NCI-H1048 (cell line): ENCODE measurements at places on chromosomes 16 and 17.

DNA sequence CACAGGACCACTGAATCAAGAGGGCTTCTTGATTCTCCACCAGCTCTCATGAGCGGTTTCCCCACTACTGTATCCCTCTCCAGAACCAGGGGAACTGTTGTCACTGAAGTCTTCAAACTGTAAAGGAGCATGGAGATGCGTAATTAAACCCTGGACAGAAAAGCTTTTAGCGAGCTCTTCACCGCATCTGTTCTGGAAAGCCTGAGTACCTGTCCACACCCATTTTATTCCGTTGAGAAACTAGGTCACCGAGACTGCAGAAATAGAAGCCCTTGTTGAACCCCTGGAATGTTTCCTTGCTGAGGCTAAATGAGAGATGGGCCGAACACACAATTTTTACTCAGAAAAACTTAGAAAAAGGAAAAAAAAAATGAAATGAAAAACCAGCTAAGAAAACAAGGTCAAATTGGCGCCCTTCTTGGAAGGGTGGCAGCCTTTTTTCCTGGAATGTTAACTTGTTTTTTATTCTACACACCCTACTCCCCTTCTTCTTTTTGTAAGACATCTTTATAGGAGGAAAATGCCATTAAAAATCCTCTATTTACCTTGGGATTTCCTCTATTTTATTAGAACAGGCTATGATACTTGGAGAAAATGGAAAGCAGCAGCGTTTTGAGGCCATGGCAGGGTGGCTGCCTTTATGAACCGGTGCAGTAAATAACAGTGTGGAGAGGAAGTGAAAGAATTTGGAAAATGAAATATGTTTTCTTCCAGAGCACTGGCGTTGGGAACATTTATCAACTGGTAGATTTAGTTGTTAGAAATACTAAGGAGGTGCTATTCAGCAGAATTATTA lies 52.6 kb upstream of the CRISPLD2 start:
- no peak for DNase-seq

DNA sequence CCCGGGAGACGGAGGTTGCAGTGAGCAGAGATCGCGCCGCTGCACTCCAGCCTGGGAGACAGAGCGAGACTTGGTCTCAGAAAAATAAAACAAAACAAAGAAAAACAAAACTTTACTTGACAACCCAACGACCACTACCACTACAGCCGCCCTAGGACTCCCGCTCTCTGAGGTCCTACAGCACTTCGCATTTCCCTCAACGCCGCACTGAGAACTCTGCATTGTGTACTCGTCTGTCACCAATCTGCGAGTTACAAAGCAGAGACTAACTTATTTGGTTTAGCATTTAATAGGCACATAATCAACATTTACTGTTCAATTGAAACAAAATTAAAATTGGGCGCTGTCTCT lies 479 bp upstream of the ZNF207 start:
- DNase-seq: no peak

- no peak for DNase-seq
Measured at GRCh38 chr17:75548813-75549212, 23.3 kb downstream of the LLGL2 start.

- no peak for DNase-seq
Measured at GRCh38 chr16:23286131-23286532, 16.0 kb upstream of the SCNN1B start.

- DNase-seq: no peak
Measured at GRCh38 chr17:76744747-76745146, 6.8 kb downstream of the MFSD11 start.

GRCh38 chr17:40021451-40021971 lies 6.3 kb downstream of the CSF3 start:
- no peak for DNase-seq

- DNase-seq: no peak
Measured at GRCh38 chr16:89341697-89342694, 124.5 kb downstream of the ZNF778 start.

DNA sequence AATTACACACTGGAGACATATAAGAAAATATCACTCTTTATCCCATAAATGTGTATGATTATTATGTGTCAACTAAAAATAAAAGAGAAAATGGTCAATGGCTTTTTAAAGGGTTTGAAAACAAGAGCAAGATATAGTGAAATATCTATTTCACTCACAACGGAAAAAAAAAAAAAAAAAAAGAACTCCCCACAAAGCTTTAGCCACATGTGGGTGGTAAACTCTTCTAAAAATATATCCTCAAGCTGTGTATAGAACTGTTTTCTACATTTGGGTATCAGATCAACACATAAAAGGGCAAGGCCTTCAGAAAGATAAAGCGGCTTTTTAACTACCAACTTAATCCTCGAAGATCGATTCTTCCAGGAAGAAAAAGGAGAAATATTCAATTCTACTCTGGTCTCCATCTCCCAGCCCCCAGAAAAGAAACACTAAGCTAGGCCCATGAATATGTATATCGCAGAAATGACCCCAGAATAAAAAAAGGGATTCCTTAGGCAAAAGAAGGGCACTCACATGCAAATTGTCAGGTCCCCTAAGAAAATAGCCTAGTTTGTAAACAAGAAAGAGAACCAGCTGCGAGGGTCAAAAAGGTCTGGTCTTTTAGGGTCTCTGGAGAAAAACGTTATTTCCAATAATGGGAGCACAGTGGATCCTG lies 4.4 kb downstream of the LITAF start:
- DNase-seq: no peak
